ENCODE measurements at places on chromosomes 7 and 10.

- DNase-seq, result no peak
Observed at GRCh38 chr7:127912901-127913300, 118.3 kb downstream of the LRRC4 start.

DNA sequence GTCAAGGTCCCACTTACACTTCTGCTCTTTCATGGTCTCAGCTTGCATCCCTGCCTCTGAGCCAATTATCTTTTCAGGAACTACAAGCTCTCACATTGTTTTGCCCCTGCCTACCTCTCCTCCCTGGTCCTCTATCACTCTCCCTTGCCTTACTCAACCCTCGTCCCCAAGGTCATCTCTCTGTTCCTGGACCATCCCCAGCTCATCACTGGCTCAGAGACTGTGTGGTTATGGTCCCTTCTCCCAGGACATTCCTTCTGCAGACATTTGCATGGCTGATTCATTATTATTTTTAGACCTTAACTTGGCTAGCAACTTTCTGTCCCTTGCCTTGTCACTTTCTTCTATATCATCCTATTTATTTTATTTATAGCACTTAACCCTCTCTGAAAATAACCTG lies 17.8 kb upstream of the GPAM start:
- no peak for DNase-seq

GRCh38 chr7:2169923-2170575 lies 62.7 kb downstream of the MAD1L1 start:
- DNase-seq, result no peak

DNA sequence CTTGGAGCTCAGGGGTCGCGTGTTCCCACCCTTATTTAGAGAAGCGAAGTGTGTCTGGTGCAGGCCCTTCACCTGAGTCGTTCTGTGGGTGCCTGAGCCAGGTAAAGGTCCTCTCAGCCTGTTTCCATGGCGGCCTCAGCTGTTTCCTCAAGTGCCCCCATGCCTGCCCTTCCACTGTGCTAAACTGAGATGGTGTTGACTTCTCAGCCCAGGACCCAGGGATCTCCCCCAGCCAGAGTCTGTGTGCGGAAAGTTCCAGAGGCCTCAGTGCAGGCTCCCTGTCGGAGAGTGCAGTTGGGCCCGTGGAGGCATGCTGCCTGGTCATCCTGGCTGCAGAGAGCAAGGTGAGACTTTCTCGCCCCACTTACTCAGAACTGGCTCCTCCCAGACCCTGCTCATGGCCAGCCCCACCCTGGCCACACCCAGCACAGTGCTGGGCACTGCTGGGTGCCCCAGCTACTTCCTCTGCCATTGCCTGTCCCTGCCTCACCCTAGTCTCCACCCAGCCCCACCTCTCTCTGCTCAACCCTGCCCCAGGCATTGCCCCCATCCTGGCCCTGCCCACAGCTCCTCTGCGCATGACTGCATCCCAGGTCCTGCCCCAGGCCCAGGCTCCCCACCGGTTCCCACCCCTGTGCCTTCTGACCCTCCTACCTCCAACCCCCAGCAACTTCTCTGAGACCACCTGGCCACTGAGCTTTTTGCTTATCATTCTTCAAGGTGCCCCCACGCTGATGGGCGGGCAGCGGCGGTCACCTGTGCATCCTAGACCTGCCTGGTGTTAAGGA lies 20.3 kb downstream of the NACAD start:
- DNase-seq, result no peak

DNA sequence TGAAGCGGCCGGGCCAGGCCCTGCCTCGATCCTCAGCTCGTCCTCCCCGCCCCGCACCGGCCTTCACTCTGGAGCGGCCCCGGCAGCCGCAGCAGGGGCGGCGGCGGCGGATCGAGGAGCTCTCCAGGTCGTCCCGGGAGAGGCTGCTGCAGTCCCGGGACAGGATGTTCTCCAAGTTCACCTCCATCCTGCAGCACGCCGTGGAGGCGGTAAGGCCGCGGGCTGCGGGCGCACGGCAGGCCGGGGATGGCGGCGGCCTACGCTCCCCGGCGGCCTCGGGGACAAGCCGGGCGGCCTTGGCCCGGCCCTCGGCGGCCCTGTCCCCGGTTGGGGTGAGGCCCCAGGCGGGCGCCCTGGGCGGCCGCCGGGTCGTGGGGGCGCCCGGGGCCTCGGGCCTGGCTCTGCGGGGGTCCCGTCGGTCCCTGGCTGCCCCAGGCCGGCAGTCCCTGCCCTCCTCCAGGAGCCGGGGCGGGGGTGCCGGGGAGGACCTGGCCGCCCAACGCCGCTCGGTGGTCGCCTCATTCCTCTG lies 399 bp downstream of the FHIP2A start:
- no peak for DNase-seq

GRCh38 chr7:107767391-107767790 lies 23.4 kb downstream of the CBLL1 start:
- no peak for DNase-seq

DNA sequence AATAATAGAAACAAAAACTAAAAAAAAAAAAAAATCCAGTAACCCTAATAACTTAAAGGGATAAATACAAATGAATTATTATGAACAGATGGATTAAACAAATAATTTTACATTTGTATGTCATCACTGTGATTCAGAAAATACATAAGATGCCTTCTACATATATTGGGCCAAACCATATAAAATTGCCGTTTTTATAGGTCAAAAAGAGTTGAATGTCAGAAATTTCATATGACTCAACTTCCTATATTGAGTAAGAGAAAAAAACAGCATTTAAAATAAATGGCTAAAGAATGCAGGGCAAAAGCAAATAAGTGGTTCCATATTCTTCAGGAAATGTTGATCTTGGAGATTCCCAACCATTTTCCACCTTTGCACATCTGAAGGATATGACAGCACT lies 9.4 kb downstream of the SLC35B4 start:
- DNase-seq, result no peak

DNA sequence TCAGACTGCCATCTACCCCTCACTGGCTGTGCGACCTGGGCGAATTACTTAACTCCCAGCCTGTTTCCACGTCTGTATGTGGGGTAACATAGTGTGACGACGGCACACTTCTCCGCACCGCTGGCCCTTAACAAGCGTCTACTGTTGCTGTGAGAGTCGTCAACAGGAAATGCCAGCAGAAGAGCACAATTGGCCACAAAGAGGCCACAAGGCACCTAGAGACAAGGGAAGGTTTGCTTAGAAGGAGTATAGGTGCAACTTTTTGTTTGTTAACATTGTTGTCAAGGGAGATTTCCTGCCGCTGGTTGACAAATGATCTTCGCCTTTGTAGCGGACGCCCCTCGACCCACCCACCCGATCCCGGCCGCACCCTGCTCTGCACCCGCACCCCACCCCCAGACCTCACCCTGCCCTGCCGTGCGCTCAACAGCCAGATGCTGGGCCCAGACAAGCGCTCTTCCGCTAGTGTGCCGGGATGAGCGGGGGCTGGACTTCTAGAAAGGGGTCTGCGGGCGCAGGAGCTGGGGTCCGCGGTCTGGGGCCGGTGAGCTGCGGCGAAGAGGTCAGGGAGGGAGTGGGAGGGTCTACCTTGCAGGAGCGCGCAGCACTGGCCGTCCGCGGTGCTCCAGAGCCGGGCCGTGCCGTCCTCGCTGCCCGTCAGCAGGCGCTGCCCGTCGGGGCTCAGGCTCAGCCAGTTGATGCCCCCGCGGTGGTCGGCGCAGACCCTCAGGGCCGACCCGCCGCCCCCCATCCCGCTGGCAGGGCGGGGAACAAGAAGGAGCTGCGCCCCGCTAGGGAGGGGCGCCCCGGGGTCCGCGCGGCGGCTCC lies 785 bp downstream of the WDR86 start:
- DNase-seq, result peak; percentile 45

DNA sequence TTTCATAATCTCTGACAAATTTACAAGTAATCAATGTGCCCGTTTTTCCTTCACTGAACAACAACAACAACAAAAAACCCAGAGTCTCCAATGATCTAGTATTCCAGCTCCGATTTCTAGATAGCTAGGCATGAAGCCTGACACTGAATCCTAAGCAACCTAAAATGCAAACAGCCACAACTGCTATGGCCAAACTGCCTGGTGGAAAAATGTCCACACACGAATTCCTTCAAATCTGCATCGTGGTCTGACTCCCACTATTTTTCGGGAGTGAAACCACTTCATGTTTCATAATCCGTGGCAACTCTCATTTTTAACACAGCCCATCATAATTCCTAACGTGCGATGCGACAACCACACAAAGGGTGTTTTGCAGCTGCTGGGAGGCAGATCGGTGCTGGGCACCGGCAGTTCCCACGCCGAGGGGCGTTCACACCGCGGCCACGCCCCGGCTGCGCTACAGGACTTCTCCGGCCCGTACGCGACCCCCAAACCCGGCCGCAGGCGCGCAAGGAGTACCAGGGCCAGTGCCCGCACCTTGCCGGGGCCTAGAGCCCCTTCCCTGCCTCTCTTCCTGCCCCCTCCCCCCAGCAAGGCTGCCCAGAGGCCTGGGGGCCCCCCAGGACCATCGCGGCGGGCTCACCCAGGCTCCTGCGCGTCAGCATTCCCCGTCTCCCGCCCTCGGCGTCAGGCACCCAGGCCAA lies 814 bp downstream of the RUFY2 start:
- peak; percentile 58 for DNase-seq

- DNase-seq, result no peak
Observed at GRCh38 chr7:11153694-11154093, 180.0 kb downstream of the PHF14 start.

- DNase-seq, result no peak
Observed at GRCh38 chr10:102460836-102461186, 9.5 kb upstream of the C10orf95 start.

- DNase-seq, result no peak
Observed at GRCh38 chr7:22628112-22628511, 98.9 kb upstream of the IL6 start.

GRCh38 chr10:69057951-69058297 lies 30.0 kb upstream of the SRGN start:
- DNase-seq, result no peak

DNA sequence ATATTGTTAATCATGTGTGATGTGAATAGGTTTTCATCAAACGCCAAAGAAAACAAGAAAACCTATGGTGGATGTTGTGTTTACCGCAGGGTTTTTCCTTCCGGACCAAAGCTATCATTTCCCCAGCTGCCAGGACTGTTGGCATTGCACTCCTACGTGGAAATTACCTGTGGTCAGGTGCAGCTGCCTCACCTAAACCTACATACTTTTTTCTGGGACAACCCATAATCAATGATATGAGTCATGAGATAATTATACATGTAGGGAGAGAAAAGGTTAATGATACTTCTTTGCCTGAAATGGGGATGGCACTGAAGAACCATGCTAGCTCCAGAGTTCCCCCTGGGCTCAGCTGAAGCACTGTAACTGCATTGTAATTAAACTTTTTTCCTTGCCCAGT lies 223.6 kb upstream of the SEMA3E start:
- DNase-seq, result no peak

- DNase-seq, result no peak
Observed at GRCh38 chr7:27220440-27220955, 20.6 kb upstream of the HOXA13 start.
